Stimulated activated CD8-positive, alpha-beta memory T cell treated with anti-CD3 and anti-CD28 coated beads, Interleukin-4, amount 100 ng/mL, for 24 hours (primary cell): ENCODE measurements at places on chromosomes 1 and 21.

GRCh38 chr1:116577759-116578314 is 7.0 kb upstream of the CD58 start:
- DNase-seq, result no peak

GRCh38 chr1:200262326-200262965 is 147.4 kb downstream of the ZNF281 start:
- no peak for DNase-seq

GRCh38 chr1:30725450-30726095 is 2.2 kb upstream of the MATN1 start:
- DNase-seq, result no peak

DNA sequence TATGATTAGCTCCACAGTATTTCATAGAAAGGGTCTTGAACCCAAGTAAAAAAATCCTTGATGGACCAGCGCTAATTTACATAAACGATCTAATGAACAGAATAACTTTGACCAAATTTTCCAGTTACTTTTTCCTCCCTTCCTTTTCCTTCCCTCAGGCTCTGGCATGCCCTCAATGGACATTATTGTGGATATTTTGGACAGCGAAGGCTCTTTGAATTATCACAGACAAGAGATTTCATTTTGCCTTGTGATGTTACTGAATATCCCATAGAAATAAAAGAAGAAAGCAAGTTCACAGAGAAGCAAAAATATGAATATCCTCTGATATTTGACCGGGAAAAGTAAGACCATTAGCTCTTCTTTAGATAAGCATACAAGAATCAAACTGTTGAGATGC is 60.3 kb upstream of the EXO1 start:
- no peak for DNase-seq

DNA sequence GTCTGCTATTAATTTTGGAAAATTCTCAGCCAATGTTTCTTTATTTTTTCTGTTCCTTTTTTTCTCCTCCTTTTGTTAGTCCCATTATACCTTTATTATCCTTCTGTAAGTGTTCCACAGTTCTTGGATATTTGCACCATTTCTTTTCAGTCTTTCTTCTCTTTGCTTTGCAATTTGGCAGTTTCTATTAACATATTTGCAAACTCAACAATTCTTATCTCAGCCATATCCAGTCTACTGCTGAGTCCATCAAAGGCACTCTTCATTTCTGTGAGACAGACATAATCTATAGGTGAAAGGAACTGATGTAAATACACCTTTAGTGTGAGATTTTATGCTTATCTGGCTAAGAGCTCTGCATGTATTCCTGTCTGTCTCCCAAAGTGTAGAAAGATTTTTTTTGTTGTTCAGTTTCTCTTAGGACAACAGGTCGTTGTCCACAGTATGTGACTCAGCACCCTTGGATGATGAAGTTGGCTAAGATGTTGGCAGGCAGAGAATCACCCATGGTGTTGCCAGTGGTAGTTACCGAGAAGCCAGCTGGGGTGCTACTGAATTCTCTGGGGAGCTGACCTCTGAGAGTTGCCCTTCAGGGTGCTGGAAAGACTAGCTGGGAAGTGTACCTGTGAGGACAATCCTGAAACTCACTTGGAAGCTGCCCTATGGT is 38.4 kb downstream of the LEPR start:
- DNase-seq, result no peak

GRCh38 chr1:231632119-231632518 is 5.5 kb downstream of the DISC1 start:
- no peak for DNase-seq

DNA sequence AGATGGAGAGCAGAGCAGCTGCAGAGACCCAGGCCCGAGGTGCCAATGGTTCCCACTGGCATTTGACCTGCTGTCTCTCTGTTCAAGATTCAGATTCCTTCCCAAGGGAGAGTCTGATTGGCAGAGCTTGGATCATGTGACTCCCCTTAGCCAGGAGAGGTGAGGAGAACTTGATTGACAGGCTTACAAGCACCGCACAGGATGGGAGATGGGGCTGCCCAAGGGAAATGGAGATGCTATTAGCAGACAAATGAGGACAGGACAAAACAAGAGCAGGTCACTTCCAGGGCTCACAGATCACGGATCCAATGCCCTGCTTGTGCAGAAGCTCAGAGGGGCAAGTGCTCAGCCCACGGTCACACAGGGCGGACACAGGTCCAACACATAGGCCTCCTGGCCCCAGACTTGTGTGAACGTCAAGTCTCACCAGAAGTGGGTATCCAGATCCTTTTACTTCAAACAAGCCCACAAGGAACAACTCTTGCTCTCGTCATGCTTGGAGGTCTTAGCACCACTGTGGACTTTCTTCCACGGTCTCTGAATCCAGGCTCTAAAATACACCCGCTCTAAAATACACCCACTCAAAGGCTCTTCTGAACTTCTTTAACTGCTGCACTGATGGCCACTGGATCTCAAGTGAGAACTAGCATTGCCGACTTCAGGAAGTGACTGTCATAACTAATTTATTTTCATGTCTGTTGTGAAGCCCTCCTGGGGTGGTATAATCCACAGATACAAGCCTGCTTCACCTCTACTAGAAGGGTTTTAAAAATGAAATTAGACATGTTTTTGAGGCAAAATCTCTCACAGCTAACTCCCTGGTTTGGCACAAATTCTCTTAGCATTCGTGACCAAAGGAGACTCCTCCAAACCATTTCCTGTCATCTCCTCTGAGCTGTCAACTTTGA is 274.9 kb downstream of the RRAGC start:
- no peak for DNase-seq

DNA sequence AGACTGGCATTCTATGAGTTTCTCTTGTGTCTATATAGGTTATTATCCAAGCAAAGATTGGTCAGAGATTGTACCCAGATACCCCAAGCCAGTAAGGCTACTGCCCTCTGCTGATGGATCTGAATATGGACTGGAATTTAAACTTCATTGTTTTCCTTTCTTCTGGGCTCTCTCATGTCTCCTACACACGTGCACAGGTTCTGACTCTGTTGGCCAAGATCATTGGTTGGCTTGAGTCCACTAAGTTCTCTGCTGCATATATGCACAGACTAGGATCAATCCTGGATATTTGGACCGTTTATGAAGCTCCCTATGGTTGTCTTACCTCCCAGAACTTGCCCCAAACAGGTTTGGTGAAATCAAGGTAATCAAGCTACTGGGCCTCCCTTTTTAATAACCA is 69.7 kb downstream of the CC2D1B start:
- no peak for DNase-seq

DNA sequence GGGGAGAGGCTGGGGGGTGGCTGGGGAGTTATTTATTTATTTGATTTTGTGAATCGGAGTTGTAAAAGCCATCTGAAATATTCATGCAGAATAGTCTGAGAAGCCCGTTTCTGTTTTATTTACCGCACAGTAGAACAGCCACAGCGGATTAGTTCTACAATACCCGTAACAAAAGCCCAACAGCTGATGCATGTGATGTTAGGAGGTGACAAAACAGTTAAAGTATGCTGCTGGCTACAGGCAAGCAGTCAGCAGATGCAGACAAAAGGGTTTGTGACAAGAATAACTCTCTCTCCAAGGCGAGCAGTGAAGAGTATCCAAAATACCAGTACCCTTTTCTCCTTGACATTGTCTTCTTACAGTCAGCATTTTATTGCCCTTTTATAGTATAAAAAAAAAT is 42.0 kb downstream of the PROX1 start:
- DNase-seq, result no peak

DNA sequence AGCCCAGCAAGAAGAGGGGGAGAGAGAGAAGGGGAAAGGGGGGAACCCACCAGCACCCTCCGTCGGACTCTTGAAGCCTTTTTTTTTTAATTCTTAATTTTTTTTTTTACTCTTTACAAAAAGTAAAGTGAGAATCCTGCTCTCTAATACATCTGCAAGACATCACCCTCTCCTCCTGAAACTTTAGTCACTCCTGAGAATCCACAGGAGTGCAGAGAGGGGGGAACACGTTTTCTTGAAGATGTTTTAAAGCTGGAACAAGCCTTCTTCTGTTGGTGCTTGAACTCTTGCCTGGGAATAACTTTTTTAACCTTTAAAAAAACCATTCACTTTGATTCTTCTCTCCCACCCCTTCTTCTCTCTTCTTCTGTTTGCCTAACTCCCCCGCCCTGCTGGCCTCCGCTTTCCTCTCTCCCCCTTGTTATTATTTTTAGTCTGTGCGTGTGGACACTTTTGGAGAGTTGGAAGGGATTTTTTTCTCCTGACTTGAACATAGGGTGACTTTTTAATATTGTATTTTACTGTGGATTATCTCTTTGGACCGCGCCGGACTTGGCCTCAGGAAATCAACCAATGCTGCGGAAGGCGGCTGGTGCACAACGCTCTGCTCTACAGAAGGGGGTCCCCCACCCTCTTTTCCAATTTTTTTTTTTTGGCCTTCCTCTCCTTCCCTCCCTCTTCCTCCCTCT is 383 bp upstream of the PRRX1 start:
- DNase-seq, result no peak

DNA sequence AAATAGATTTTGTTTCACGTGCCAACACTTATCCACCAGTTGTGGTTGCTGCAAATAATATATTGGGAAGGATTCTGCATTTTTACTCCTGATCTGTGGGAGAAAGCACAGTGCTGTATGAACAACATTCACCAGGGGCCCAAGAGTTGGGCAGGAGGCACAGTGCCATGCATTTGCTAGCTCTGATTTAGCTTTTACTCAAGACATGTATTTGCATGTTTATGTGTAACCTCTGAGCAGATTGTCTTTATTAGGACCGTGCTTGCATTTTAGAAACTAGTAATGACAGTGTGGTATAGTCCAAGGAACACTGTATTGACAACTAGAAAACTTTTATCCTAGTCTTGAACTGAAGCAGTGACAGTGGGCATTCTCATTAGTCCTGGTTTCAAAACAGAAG is 133.9 kb upstream of the B3GALT2 start:
- DNase-seq, result no peak

- DNase-seq, result no peak
Measured at GRCh38 chr1:56626546-56626945, 18.6 kb upstream of the PRKAA2 start.

- no peak for DNase-seq
Measured at GRCh38 chr1:47611992-47612391, 174.1 kb downstream of the FOXD2 start.

DNA sequence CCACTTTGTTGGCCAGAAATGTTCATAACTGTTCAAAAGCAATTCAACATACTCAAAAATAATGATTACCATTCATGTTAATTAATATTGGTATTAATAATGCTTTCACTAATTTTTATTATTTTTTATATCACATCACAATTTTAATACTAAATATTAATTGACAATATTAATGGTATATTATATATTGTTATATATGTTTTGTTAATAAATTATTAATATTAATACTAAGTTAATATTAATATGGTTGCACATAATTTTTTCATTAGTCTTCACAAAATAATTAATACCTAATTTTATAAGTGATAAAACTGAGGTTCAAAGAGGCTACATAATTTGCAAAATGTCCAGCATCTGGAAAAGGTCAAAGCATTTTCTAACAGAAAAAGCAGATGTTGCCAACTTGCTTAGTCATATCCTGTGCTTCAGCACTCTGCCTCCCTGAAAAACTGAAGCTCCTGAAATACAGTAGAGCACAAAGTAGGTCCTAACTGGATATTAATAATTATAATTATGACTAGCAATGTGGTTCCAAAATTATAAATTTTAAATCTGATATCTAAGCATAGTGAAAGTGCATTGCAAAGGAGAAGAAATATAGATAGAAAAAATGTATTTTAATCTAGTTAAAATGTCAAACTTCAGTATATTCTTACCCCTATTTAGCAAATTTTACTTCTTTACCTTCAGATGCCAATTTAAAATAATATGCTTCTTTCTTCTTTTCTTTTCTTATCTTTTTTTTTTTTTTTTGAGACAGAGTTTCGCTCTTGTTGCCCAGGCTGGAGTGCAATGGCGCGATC is 123.2 kb upstream of the TNFSF4 start:
- DNase-seq, result no peak

DNA sequence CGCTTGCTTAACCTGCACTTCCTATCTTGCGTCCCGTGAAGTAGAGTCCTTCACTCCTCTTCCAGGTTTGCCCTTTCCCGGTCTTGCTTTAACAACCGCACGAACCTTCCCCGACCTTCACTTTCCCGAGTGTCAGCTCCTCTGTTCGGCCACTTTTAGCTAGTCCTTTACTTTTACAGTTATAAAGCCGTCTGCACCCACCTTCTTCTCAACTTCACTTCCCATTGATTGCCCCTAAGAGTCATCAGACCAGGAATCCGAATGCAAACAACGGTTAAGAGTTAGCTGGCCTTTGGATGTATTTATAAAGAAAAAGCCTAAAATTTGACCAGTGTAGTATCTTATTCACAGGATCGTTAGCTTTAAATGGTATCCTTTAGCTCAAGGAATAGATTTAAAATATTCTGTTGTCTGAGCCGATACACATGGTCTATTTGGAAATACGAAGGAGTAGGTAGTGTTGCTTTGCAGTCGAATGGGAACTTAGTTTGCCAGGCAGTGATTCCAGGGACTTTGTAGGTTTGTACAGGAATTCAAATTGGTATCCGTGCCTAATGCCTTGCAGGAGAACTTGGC is 1.4 kb downstream of the PPP2R5A start:
- DNase-seq, result no peak

GRCh38 chr1:7387053-7387927 is 383.8 kb upstream of the VAMP3 start:
- no peak for DNase-seq

- no peak for DNase-seq
Measured at GRCh38 chr1:109886827-109887226, 23.8 kb upstream of the CSF1 start.

DNA sequence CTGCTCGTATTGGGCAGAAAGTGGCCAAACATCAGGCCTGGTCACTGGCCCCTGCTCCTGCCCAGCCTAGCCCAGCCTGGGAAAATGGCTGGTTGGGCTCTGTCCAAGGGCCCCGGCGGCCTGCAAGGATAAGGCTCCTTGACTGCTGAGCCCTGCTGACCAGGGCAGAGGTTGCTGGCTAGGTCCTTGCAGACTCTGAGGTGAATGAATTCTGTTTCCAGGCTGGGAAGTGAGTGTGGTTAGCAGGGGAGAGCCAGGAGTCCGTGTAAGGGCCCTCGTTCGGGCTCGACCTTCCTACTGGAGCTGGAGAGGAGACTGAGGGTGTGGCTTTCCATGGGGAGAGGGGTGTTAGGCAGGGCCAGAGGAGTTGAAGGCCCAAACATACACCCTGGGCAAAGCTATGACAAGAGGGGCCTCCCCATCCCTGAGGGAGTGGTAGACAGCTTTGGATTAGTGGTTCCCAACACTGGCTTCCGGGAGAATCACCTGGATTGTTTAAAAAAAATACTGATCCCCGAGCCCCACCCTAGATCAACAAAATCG is 20.6 kb downstream of the CSF1 start:
- no peak for DNase-seq

DNA sequence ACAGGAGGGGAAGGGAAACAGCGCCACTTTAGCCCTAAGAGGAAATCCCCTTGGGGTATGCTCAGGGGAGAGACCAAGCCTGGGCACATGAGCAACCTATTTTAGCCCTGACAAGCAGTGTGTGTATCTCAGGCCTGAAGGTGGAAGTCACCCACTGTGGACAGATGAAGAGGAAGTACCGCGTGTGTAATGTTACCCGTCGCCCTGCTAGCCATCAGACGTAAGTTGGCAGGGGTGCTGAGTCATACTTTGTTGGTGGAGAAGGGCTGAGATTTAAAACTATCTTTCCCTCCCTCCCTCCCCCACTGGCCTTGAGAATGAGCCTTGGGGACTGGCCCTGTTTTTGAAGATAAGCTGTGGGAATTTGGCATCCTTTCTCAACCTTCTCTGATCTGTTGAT is 11.2 kb downstream of the AGO1 start:
- DNase-seq, result no peak

GRCh38 chr1:21885236-21886037 is 51.7 kb downstream of the HSPG2 start:
- DNase-seq, result no peak

- no peak for DNase-seq
Measured at GRCh38 chr1:244118109-244118761, 67.2 kb downstream of the ZBTB18 start.
